ENCODE measurements at places on chromosomes 16 and 17.

DNA sequence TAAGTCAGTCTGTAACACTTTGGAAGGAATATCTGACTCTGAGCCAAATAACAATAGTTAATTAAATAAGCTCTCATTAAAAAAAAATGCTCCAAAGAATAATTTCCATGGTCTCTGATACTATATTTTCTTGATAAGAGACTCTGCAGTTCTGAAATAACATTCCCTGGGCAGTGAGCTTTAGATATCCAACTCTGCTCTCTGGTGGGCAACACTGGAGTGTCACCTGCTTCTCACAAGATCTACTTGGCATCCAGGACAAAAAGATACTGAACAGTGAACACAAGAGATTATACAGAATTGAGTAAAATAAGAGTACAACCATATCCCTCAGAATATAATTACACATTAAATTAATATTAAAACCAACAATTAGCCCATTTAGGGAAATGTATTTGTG lies 13.7 kb downstream of the BLMH start:
- no peak for DNase-seq

DNA sequence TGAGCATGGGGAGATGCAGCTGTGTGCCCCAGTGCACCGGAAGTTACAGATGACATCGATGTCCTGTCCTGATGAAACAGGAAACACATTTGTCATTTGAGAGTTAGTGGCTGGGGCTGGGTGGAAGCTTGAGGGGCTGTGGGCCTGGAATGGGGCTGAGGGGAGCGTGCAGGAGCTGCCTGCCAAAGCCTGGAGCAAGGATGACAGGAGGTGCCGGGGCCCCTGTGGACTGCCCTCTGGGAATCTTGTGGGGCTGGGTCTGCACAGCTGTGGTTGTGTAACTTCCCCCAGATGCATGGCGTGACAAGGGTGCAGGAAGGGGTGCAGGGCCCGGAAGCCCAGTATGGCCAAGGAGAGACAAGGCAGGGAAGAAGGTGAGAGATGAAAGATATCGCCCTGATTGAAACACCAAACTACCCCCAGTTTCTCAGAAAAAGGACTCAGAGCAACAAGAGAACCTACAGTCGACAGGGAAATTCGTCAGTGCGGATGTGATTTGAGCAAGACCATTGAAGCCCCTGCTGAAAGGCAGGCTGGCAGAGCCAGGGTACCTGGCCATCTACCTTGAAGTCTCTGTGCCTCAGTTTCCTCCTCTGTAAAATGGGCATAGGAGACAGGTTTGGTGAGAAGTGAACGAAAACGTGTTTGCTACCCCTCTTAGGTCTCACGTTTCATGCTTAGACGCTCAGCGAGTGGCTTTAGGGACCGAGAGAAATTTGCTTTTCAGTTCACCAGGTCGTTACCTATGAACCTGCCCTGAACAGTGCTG lies 8.8 kb downstream of the MMP25 start:
- DNase-seq: no peak

DNA sequence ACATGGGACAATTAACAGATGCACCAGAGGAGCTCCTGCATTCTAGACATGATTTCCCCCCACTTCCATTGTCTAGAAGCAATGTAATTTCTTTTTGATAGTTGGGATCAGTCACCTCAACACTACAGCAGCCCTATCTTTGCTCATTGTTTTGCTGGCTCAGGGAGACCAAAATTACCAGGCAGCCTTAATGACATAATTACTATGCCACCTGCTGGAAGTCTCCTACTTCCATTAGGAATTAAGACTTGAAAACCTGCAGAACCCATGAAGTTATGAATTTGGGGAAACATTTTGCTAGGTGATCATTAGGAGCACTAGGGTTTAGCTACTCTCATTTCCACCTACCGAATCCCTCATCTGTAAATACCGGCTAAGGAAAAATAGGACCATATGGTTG lies 312.0 kb upstream of the CA10 start:
- DNase-seq: no peak

DNA sequence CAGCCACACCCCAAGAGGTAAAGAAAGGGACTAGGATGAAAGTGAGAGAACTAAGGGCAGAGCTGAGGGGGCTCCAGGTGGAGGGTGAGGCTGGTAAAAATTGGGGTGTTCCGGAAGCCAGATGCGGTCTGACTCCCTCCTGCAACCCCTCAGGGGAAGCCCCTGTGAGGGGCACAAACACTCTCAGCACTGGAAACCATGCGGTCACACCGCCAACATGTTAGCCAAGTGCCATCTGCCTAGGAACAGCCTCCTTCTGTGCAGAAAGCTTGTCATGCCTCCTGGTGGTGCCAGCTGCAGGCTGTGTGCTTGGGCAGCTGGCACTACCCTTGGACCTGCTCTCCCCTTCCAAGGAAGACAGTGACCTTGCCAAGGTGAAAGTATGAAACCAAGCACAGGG lies 83.5 kb upstream of the RPL38 start:
- DNase-seq: no peak

DNA sequence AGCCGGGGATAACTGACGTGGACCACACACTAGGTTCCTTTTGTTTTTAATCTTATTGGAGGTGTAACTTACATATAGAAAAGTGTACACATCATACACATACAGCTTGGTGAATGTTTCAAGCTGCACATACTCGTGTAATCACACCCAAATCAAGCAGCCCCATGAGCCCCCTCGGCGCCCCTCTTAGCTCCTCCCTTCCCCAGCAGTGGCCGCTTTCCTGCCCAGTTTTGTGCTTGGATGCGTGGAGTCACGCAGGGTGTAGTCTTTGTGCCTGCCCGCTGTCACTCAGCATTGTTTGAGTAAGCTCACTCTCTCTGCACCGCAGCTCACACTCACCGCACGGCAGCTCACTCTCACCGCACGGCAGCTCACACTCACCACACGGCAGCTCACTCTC lies 151.7 kb upstream of the CHMP6 start:
- DNase-seq: no peak

DNA sequence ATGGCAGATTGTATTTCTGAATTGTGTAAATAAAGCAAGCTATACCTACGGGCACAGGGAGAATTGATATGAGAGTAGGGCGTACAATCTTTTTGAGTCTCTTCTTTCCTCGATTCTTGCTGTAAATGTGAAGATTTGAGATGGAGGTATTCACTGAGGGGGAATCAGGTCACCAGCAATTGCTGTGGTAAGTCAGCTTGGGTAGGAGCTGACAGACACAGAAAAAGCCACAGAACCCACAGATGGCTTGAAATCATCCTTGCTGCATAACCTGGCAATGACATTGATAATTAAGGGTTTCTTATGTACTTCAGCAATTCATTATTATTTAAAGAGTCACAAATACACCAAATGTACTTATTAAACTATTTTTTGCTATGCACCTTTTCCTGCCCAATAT lies 164.2 kb downstream of the CNTNAP4 start:
- DNase-seq: no peak

DNA sequence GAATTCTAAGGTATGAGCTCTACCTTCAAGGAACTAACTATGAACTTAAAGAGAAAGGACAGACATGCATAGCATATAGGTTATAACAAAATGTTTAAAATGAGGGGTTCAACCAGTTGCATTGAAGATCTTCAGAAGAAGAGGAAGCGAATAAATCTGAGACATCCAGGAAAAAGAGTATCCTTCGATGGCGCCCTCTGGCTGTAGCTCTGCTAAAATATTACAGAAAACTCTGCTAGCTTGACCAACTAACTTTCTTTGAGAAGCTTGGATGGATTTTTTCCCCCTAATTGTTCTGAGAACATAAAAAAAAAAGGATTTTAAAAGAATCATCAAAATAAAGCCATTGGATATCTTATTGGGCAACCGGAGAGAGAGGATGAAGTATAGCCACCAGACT lies 659.9 kb upstream of the SOX9 start:
- no peak for DNase-seq

- DNase-seq: no peak
Measured at GRCh38 chr17:40442392-40443195, 656 bp upstream of the IGFBP4 start.

GRCh38 chr16:89958068-89958467 lies 9.5 kb downstream of the DEF8 start:
- no peak for DNase-seq

- no peak for DNase-seq
Measured at GRCh38 chr17:28472871-28473497, 460 bp upstream of the SLC13A2 start.

DNA sequence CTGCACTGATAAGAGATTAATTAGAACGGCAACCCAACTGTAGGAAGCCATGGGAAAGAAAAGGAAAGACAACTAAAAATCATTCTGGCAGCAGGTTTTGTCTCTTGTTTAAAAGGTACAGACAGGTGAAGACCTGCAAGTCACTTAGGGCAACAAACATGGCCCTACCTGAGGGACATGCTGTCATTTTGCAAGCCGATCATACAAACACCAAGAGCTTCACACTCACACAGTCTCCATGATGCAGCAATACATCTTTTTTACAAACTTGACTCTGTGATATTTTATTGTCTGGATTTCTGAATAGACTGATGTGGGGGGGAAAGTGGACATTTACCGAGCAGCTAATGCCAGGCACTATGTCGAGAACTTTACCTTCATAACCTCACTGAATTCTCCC lies 101.8 kb downstream of the PARN start:
- DNase-seq: no peak

- DNase-seq: no peak
Measured at GRCh38 chr17:81278831-81279230, 16.3 kb downstream of the SLC38A10 start.

- no peak for DNase-seq
Measured at GRCh38 chr17:73896966-73897365, 252.7 kb upstream of the SDK2 start.

GRCh38 chr17:61806081-61806828 lies 57.1 kb downstream of the BRIP1 start:
- DNase-seq: no peak

DNA sequence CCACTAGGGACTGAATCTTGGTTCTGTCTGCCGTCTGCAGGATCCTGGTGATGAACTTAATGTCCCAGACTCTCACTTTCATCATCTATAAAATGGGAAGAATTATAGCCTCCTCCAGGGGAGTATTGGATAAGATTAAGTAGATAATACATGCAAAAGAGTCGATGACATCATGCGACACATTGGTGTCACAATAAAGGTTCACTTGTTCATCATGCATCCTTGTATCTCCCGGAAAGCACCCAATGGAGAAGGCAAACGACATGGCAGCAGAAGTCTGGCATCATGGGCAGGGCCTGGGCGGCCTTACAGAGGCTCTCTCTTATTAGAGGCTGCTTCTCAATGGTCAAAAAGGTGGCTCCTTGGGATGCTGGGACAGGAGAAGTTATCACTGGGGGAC lies 35.1 kb upstream of the CD300E start:
- DNase-seq: no peak

GRCh38 chr16:83813823-83814658 lies 6.3 kb downstream of the HSBP1 start:
- DNase-seq: no peak

DNA sequence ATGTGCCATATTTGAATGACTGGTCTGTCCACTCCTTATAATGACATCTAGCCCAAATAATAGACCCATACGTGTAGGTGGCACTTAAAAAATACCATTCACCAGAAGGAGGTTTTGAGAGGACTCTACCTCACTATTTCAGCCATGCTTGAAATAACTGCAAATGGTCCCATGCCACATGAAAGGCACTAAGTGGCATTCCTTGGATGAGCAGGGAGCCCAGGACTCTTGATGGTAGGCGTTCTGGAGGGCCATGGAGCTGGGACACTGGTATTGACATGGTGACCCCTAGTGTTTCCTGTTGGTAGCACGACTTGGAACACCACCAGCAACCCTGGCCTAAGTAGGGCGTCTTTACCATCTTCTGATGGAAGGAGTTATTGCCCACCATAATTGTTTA lies 148.7 kb upstream of the ZFHX3 start:
- DNase-seq: no peak

- DNase-seq: no peak
Measured at GRCh38 chr17:50977487-50978159, 111.5 kb upstream of the TOB1 start.

DNA sequence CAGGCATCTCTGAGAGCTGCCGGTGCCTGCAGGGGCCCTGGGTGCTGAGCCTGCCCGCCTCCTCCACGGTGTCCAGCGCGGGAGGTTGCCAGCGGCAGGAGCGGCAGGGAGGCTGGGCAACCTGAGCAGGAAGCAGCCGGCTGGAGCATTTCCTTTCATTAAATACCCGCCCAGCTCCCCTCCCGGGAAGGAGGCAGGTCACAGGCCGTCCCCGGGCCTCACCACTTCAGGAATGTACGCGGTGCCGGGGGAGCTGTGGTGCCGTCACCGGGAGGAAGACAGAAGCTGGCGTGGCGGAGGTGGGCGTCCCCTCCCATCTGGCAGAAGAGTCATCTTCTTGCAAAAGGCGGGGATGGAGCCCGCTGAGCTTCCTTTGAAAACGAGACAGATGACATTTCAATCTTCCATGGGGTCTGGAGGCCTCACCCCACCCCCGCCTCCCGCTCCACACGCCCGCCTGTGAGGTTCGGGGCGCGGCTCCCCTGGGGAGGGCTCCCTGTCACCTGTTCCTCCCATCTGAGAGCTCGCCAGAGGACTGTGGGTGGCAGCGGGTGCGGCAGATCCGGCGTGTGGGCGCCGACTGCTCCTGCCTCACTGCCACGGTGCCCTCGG lies 16.0 kb downstream of the SOX8 start:
- DNase-seq: no peak

DNA sequence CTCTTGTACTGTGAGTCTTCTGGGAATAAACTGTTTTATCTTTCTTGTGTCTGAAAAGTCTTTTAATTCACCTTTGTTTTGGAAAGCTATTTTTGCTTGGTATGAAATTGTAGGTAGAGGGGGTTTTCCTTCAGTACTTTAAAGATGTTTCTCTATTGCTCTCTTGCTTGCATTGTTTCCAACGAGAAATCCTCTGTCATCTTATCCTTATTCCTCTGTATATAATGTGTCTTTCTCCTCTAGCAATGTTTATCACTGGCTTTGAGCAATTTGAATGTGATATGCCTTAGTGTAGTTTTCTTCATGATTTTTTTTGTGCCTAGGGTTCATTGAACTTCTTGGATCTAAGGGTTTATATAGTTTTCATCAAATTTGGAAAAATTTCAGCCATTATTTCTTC lies 96.3 kb downstream of the CDK5R1 start:
- DNase-seq: no peak

- no peak for DNase-seq
Measured at GRCh38 chr17:40310882-40311391, 2.0 kb downstream of the RARA start.

DNA sequence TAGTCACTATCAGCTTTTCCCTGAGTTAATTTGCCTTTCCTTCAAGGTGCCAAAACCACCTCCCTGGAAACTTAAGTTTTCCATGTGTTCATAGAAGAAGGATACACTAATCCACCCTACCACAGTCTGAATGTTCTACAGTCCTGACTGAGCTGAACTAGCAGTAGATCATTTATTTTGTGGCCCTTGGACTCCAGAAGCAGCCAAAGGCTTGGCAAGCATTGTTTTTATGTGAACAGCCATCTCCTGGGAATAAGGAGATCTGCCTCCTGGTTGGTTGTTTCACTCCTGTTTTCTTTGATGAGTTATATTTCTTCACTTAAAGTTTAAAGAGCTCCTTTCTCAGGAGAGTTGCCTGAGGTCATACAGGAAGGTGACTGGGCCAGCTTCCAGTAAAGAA lies 634.6 kb upstream of the SOX9 start:
- no peak for DNase-seq

GRCh38 chr16:2159175-2159838 lies 3.7 kb downstream of the TRAF7 start:
- DNase-seq: no peak
